ENCODE measurements at places on chromosomes 12 and 14.

DNA sequence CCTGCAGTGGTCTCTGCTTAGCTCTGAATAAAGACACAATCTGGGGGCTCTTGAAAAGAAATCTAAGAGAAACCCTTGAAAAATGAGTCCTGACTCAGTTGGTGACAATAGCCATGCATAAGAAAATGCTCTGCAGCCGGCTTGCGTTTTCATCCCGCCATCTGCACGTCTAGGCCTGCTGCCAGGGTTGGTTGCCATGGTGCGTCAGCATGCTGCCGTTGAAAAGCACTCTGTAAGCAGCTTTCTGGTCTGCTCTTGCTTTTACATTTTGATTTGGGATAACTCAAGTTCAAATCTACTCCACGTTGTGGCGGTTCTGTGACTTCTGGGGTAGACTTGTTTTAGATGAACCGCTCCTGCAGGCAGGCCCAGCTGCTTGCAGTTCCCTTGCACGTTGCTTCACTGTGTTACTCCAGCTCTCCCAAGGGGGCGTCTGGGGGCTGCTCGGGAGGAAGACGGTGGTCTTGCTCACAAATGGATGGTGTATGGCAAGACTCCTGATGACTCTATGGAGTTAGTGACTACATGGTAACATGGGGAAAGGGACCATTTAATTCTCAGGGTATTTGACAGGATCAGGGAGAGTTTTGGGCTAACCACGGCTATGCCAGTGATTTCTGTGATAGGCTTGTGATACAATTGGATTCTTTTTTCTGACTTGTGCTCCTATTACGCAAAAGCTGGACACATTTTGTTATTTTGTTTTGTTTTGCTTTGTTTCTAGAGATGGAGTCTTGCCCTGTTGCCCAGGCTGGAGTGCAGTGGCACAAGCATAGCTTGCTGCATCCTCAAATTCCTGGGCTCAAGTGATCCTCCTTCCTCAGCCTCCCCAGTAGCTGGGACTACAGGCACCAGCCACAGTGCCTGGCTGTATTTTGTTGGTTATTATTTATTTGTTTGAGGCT is 15.8 kb downstream of the WNT5B start:
- H3K4me1 ChIP-seq = peaks cover 5% of the 10 kb centered on the region
- no peaks in the 10 kb centered on the region for H3K27me3 ChIP-seq
- no peak overlapping the region for H3K27ac ChIP-seq
- no peak overlapping the region for H3K4me3 ChIP-seq
- no peaks in the 10 kb centered on the region for H3K36me3 ChIP-seq

- peak; percentile 59 for DNase-seq
- peak within 1 kb of the TSS; percentile 80 for H3K27ac ChIP-seq
- H3K4me1 ChIP-seq = peaks cover 39% of the 10 kb centered on the region
- peak within 1 kb of the TSS; percentile 83 for H3K4me3 ChIP-seq
- H3K27me3 ChIP-seq = no peaks in the 10 kb centered on the region
Measured at GRCh38 chr14:75981426-75982265, at the start of gene TGFB3. Gene TGFB3, minus strand, starts transcription at chr14:75981995. Its CDS starts 1,102 bp downstream, at chr14:75980893.

DNA sequence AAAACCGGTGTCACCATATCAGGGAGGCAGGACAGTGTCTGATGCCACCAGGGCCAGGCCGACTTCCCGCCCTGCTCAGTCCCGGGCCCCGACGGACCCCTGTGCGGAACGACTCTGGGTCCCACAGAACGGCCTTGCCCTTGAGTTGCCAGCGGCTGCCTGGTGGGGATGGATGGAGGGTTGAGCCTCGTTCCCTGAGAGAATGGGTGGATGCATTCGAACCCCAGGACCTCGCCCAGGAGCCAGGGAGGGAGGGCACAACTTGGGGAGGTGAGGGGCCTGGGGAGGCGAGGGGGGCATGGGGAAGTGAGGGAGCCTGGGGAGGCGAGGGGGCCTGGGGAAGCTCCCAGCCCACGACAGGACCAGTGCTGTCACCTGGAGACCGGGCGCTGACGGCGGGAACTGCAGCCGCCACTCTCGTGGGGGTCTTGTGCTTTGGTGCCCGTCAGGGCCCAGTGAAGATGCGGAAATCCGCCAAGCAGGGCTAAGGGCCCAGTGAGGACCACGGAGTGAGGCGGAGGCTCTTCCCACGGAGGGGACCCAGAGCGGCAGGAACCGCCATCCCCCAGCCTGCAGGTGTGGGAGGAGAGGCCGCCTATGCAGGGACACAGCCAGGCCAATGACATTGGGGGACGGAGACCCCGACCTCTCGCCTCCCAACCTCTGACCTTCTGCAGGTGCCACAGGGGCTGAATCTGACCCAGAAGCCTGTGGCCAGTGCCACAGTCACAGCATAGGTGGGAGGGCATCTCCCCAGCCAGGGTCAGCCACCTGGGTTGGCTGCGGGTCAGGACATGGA is 74.4 kb upstream of the GALNT9 start:
- H3K4me1 ChIP-seq = no peaks in the 10 kb centered on the region
- peaks cover 21% of the 10 kb centered on the region for H3K27me3 ChIP-seq
- DNase-seq = no peak
- no peak overlapping the region for H3K4me3 ChIP-seq
- H3K27ac ChIP-seq = no peak overlapping the region
- no peaks in the 10 kb centered on the region for H3K36me3 ChIP-seq

- DNase-seq = no peak
- peaks cover 18% of the 10 kb centered on the region for H3K36me3 ChIP-seq
- no peak overlapping the region for H3K4me3 ChIP-seq
- peaks cover 3% of the 10 kb centered on the region for H3K4me1 ChIP-seq
- H3K27me3 ChIP-seq = no peaks in the 10 kb centered on the region
Measured at GRCh38 chr12:26622601-26623000, 210.4 kb downstream of the ITPR2 start.

DNA sequence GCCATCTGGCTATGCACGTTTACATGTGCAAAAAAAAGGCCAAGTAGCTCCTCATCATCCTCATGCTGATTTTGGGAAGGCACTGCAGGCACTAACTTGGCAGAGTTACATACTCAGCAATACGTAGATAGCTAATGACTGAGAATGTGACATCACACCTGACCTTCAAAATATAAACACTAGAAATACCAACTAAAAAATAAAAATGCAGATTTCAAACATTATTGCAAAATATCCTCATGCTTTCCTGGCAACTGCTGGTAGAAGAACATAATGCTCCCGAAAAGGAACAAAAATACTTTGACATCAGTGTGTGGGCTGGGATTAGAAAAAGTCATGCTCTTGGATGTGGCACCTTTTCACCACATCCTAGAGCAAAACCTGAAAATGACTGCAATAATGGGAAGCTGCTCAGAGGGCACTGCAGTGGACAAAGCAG is 153.2 kb upstream of the ABCD2 start:
- no peaks in the 10 kb centered on the region for H3K27me3 ChIP-seq
- no peak for DNase-seq
- H3K27ac ChIP-seq = no peak overlapping the region
- H3K4me1 ChIP-seq = no peaks in the 10 kb centered on the region

GRCh38 chr12:47987411-47988072 is 16.7 kb downstream of the COL2A1 start:
- no peaks in the 10 kb centered on the region for H3K36me3 ChIP-seq
- DNase-seq = no peak
- H3K4me3 ChIP-seq = no peak overlapping the region
- H3K27ac ChIP-seq = no peak overlapping the region
- peaks cover 22% of the 10 kb centered on the region for H3K27me3 ChIP-seq

DNA sequence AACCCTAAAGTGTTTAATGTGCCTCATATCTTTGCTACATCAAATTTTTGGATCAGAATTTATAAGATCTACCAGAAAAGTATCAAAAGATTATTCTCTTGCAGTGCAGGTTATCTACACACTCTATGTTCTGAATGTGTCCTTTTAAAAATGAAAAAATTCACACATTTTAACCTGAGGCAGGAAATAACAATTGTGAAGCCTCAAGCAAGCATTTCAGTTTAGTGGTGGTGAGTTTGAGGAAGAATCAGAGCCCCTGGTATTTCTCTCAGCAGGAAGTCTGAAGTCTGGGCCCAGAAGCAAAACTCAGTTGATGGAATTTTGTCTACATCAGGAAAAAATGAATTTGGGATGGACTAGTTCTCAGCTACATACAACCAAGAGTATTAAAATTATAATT is 137.0 kb upstream of the PZP start:
- H3K27me3 ChIP-seq = no peaks in the 10 kb centered on the region
- peaks cover 10% of the 10 kb centered on the region for H3K36me3 ChIP-seq
- H3K4me1 ChIP-seq = peaks cover 40% of the 10 kb centered on the region
- H3K4me3 ChIP-seq = no peak overlapping the region
- H3K27ac ChIP-seq = no peak overlapping the region

- H3K27me3 ChIP-seq = peaks cover 10% of the 10 kb centered on the region
- H3K4me1 ChIP-seq = no peaks in the 10 kb centered on the region
- no peak for DNase-seq
- H3K27ac ChIP-seq = no peak overlapping the region
Measured at GRCh38 chr14:96264853-96265252, 8.8 kb downstream of the BDKRB1 start.

DNA sequence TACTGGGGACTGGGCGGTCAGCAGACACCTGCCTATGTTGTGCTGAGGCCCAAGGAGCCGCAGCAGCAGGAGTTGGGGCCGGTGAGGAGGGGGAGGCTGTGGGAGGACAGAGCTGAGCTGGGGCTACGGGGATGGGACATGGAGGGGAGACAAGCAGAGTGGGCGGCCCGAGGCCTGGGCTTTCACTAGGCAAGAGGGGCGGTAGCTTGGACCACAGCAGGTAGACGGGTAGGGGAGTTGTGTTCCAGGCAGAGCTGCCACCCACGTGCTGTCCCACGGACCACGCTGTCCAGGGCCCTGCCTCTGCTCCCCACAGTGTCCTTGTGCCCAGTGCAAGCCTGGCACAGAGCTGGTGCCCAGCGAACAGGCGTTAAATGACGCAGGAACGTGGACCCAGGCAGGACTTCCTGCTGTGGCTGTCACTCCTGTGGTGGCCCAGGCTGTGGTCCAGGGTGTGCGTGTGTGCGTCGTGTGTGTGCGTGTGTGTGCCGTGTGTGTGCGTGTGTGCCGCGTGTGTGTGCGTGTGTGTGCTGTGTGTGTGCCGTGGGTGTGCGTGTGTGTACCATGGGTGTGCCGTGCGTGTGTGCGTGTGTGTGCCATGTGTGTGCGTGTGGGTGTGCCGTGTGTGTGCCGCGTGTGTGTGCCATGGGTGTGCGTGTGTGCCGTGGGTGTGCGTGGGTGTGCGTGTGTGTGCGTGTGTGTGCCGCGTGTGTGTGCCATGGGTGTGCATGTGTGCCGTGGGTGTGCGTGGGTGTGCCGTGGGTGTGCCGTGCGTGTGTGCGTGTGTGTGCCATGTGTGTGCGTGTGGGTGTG is 6.8 kb downstream of the CEP170B start:
- no peak overlapping the region for H3K27ac ChIP-seq
- H3K4me1 ChIP-seq = peaks cover 9% of the 10 kb centered on the region
- no peak overlapping the region for H3K4me3 ChIP-seq
- DNase-seq = no peak

DNA sequence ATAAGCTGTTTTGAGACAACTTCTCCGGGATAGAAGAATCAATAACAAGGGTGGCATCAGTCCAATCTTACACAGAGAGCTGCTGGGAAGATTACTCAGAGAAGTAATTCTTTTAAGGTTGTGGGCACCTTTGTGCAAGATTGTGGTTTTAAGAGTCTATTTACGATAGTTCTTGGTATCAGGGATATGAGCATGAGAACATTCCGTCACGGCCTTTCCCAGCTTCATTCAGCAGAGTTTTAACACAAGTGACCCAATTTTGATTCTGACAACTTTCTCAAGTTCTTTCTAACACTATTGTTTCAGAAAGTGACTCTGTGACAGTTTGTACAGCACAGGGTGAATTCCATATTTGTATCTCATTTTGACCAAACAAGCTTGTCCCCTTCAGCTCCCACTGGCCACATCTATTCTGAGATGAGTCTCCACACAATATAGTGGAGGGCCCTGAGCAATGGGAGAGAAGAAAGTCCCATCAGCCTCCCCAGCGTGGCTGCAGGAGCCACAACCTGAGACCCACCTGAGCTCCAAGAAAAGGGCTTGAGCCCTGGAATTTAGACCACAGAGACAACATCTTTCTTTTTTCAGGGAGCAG is 869.2 kb downstream of the TMEM121 start:
- H3K27me3 ChIP-seq = peaks cover 16% of the 10 kb centered on the region
- H3K4me3 ChIP-seq = peak overlapping the region; percentile 45

- peaks cover 8% of the 10 kb centered on the region for H3K27me3 ChIP-seq
- DNase-seq = no peak
- H3K4me3 ChIP-seq = no peak overlapping the region
- no peak overlapping the region for H3K27ac ChIP-seq
Measured at GRCh38 chr14:71311061-71311460, 403.8 kb downstream of the PCNX1 start.

DNA sequence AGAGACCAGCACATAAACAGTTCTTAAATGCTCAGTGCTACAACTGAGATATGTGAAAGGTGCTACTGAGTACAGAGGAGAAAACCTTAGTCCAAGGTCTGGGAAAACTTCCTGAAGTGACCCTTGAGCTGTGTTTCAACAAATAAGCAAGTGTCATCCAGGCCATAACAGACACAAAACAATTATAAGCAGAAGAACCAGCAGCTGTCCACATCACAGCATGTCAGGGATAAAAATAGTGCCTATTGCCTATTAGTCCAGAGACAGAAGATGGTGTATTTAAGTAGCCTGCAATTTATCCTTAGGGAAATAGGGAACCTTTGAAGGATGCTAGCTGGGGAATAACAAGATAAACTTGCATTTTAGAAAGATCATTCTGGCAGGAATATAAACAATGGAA is 237.8 kb downstream of the SPTSSA start:
- H3K4me3 ChIP-seq = no peak overlapping the region
- no peaks in the 10 kb centered on the region for H3K36me3 ChIP-seq
- H3K4me1 ChIP-seq = peaks cover 9% of the 10 kb centered on the region
- peaks cover 10% of the 10 kb centered on the region for H3K27me3 ChIP-seq

DNA sequence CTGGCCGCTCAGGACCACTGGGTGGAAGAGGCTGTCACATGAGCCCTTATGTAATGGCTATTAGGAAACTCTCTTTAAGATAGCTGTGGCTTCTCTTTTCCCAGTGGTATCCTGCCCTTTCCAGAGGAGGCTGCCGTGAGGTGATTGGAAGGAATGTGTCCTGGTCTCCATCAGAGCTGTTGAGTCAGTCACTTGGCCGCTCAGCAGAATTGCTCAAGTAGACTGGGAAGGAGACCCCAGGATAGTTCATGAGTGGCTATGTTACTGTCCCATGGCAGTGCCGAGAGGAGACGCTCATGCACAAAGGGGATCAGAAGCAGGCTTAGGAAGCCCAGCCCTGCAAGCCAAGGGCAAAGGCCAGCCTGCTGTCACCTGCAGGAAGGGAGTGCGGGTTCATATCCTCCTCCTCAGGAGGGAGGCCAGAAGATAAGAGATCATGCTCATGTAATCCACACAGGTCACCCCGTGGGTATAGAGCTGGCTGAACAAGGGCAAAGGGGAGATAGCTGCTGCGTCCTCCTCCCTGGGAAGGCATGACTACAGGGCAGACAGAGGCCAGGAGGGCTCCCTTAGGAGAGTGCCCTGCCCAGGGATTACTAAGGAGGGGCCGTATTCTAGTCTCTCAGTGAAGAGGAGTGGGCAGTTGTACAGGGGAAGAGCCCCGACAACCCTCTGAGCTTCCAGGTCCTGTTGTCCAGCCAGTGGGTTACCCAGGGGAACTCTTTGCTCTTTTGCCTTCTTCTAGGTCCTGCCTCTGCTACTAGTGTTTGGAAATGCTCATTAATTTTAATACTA is 137.0 kb upstream of the MAX start:
- H3K36me3 ChIP-seq = no peaks in the 10 kb centered on the region
- no peaks in the 10 kb centered on the region for H3K27me3 ChIP-seq
- H3K4me3 ChIP-seq = no peak overlapping the region
- H3K27ac ChIP-seq = no peak overlapping the region

- H3K36me3 ChIP-seq = no peaks in the 10 kb centered on the region
- H3K27ac ChIP-seq = no peak overlapping the region
- DNase-seq = no peak
- peaks cover 1% of the 10 kb centered on the region for H3K4me1 ChIP-seq
- H3K27me3 ChIP-seq = no peaks in the 10 kb centered on the region
Measured at GRCh38 chr14:98766818-98767217, 505.2 kb downstream of the BCL11B start.

All from activated naive CD8-positive, alpha-beta T cell treated with anti-CD3 and anti-CD28 coated beads for 36 hours (primary cell).